A375 (cell line): ENCODE measurements at places on chromosomes 1 and 21. TPM values are rescaled to one million over a fixed set of nuclear protein-coding genes. Genes with fewer than 3 reads are reported as not detected.

Gene PDZK1IP1
- total RNA-seq: not detected in 2 replicates

Gene GON4L
- total RNA-seq: 32.1 and 35.3 TPM in 2 replicates

Gene CFAP107
- total RNA-seq: not detected in 2 replicates

Gene SFT2D2
- 38.2 and 44.0 TPM in 2 replicates for total RNA-seq

Gene MSH4
- 0.04 and 0.08 TPM in 2 replicates for total RNA-seq

Gene AGT
- total RNA-seq: not detected in 2 replicates

Gene OR10J1
- total RNA-seq: not detected in 2 replicates

Gene GJA5
- total RNA-seq: 1.2 and 1.3 TPM in 2 replicates

Gene SLC35F3
- 4.0 and 5.4 TPM in 2 replicates for total RNA-seq

Gene L1TD1
- not detected in 2 replicates for total RNA-seq

Gene RGS1
- total RNA-seq: not detected in 2 replicates

Gene LORICRIN
- not detected in 2 replicates for total RNA-seq

Gene TNNI3K
- total RNA-seq: 0.23 TPM in 1 of 2 replicates, not detected in the other

Gene PAQR7
- 6.6 and 7.4 TPM in 2 replicates for total RNA-seq

Gene VWA1
- total RNA-seq: 1.9 and 4.9 TPM in 2 replicates

Gene FBXO42
- 6.3 and 15.6 TPM in 2 replicates for total RNA-seq

Gene S100A5
- 0.98 and 2.3 TPM in 2 replicates for total RNA-seq

Gene TMCC2
- total RNA-seq: 1.8 and 2.1 TPM in 2 replicates

Gene TSTD1
- total RNA-seq: 0.83 TPM in 1 of 2 replicates, not detected in the other

Gene PUM1
- total RNA-seq: 44.7 and 66.9 TPM in 2 replicates

Gene SZRD1
- total RNA-seq: 90.1 and 91.1 TPM in 2 replicates

Gene CACNA1S
- 0.03 and 0.08 TPM in 2 replicates for total RNA-seq

Gene ATAD3C
- total RNA-seq: not detected in 2 replicates

Gene LMX1A
- total RNA-seq: not detected in 2 replicates

Gene OR10K1
- total RNA-seq: not detected in 2 replicates

Gene RGS18
- not detected in 2 replicates for total RNA-seq

Gene VCAM1
- 0.19 and 0.27 TPM in 2 replicates for total RNA-seq

Gene CR1
- not detected in 2 replicates for total RNA-seq

Gene MXRA8
- total RNA-seq: 0.77 TPM in 1 of 2 replicates, not detected in the other

Gene SNX7
- total RNA-seq: 22.7 and 28.4 TPM in 2 replicates

Gene CD52
- 0.41 TPM in 1 of 2 replicates, not detected in the other for total RNA-seq

Gene TAF12
- total RNA-seq: 40.2 and 46.8 TPM in 2 replicates

Gene GJA9
- total RNA-seq: not detected in 2 replicates

Gene PRDM16
- total RNA-seq: not detected in 2 replicates

Gene TENT5C
- under 0.01 and 0.11 TPM in 2 replicates for total RNA-seq

Gene COL24A1
- total RNA-seq: 0.04 and 0.08 TPM in 2 replicates

Gene TBCE
- 55.7 and 57.8 TPM in 2 replicates for total RNA-seq

Gene NFASC
- total RNA-seq: 3.4 and 4.6 TPM in 2 replicates

Gene CLCA4
- total RNA-seq: not detected in 2 replicates

Gene NBPF10
- 1.4 and 1.5 TPM in 2 replicates for total RNA-seq

Gene RHBG
- not detected in 2 replicates for total RNA-seq

Gene BTBD8
- 1.6 and 2.3 TPM in 2 replicates for total RNA-seq

Gene AMY1C
- total RNA-seq: not detected in 2 replicates

Gene CELA3B
- total RNA-seq: not detected in 2 replicates

Gene SEC16B
- 0.34 and 1.5 TPM in 2 replicates for total RNA-seq

Gene HAPLN2
- total RNA-seq: not detected in 2 replicates

Gene HMCN1
- total RNA-seq: 35.5 and 40.1 TPM in 2 replicates

Gene TCHH
- 0.27 and 0.38 TPM in 2 replicates for total RNA-seq

Gene SH2D1B
- total RNA-seq: 3.0 TPM in 2 replicates

Gene HSPB7
- not detected in 2 replicates for total RNA-seq

Gene RHBDL2
- total RNA-seq: 0.42 and 0.87 TPM in 2 replicates

Gene OR2AK2
- total RNA-seq: not detected in 2 replicates

Gene KCND3
- 0.11 TPM in 1 of 2 replicates, not detected in the other for total RNA-seq

Gene ASTN1
- 1.7 and 3.0 TPM in 2 replicates for total RNA-seq

Gene PADI2
- 0.04 and 0.50 TPM in 2 replicates for total RNA-seq
